ENCODE measurements at places on chromosomes 1 and 21.

DNA sequence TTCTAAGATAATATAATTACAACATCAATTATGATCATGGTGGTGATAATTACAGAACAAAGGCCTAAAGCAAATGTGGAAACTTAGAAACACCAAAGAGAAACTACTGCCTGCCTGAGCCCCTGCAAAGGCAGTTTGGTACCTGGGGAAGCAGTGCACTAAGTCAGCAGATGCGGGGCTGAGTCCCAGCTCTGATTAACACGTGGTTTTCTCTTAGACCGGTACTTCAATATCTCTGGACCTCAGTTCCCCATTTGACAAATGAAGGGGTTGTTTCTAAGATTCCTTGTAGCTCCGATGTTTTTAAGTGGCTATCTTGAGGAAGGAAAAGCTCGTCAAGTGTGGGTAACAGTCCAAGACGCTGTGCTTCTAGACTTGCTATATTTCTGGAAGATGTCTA lies 16.7 kb upstream of the PLEKHA6 start:
- no peak for DNase-seq

GRCh38 chr1:212035835-212036605 lies 472 bp downstream of the DTL start:
- no peak for DNase-seq

DNA sequence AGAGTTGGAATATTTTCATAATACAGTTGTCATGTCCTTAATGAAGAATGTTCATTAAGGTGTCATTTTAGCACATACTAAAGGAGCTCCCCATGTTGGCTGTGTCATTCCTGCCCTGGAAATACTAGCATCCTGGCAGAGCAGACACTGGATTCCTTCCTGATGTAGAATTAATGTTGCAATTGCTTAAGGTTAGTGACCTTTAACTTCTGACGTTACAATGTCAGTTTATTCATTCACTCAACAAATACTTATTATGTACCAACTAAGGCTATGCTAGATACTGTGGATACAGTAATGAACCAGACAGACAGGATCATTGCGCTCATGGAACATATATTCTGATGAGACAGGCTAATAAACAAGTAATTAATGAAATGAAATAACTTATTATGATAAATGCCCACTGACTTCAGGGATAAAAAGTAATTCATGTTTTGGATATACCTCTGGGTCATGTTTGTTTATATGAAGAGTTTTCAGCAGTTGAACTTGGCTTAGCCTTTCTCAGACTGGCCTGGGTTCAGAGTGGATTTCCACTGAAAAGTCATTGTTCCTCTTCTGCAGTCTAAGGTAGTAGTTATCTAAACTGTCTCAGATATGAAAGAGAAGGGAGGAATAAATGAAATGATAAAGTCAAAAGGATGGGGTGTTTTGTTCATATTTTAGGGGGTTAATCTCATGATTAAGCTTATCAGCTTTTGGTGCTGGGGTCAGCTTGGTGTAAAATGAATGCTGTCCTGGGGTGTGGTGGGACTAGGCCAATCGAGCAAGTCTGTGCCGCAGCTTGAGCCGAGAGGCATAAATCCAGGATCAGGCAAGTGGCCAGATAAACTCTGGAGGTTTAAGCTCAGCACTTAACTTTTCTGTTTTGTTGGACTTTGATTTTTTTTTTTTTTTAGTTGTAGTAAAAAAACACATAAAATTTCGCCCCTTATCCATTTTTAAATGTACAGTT lies 43.3 kb upstream of the KCNQ4 start:
- DNase-seq = no peak

GRCh38 chr1:24957016-24957807 lies 27.1 kb upstream of the RUNX3 start:
- DNase-seq = no peak

GRCh38 chr1:19133360-19133759 lies 76.7 kb downstream of the UBR4 start:
- no peak for DNase-seq

DNA sequence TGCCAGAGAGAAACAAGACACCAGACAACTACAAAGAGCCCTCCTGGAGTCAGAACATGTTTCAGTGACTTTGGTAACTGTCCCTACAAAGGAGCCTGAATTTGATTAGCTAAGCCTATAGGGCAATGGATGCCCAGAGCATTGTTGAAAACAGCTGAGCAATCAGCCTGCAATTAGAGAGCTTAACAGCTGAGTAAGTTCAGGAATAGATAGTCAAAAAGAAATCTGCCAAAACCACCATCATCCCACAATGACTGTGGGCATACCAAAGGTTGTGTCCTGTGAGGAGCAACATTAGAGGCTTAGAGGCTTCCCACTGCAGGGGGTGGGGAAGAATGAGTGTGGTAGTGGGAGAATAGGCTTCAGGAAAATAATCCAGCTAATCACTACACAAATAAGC lies 32.1 kb downstream of the SH3BP5L start:
- DNase-seq = peak; percentile 30

- DNase-seq = no peak
These were observed 837 bp downstream of the NDUFS5 start for GRCh38 chr1:39026866-39027507.

DNA sequence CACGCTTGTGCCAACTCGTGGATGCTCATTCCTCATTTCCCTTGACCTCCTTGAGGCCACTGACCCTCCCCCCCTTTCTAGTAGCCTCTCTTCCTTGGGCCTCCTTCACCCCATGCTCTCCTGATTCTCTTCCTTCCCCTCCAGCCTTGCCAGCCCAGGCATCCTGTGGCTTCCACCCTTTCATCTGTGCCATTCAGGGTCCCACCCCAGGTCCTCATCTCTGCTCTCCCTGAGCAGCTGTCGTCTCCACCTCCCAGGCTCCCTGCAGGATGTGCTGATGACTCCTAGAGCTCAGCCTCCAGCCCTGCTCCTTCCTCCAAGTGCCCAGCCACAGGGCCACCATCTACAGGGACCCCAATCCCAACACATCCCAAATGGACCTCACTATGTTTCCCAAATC lies 197.4 kb downstream of the GRIK3 start:
- DNase-seq = no peak

DNA sequence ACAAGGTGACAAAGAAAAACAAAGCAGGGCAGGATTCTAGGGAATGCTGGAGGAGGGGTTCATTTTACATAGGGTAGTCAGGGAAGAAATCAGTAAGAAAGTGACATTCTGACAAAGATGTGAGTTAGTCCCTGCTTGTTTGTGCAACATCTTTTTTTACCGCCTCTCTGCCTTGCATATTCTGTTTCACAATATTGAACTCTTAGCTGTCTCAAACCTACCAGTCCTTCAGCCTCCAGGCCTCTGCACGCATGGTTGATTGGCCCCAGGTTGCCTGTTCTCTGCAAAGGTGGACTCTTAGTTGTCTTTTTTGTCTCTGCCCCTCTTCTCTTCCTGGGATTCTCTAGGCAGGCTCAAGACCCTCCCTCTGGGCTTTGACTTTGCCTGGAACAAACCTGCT lies 152.2 kb upstream of the RUNX1 start:
- DNase-seq = no peak

DNA sequence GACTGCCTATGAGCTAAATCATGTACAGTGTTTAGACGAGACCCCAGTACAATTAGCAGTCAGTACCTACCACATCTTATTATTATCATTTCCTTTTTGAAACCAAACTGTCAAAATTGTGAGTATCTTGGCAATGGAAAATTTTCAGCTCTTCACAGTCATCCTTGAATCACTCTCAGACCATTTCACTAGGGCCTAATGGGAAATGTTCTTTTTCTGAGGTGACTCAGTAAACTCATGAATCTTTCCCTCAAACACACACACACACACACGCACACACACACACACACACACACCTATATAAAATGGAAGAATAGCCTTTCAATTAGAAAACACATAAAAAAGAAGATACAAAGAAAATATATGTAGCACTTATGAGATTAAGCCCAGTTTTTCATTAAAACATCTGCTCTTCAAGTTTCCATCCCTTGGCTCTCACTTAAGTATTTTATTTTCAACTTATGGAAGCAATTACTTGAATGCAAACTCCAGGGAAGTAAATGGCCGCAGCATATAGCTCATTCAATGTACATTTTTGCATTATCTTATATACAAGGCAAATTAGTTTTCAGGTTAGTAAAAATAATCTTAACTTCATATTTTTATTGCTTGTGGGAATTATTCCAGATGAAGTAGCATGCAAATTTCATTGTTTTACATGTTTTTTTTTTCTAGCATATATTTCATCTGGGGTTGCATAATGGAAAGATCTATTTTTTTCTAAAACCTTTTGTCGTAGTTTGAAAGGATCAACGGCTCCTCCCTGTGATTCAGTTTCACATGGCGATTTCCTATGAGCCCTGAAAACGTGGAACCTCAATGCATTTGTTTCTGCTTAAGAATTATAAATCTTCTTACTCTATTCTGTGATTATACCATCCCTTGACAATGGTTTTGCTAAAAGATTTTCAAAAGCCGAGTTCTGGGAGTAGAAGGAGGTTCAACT lies 46.3 kb upstream of the TMPRSS15 start:
- no peak for DNase-seq
